ENCODE measurements at places on chromosomes 5 and 9.

DNA sequence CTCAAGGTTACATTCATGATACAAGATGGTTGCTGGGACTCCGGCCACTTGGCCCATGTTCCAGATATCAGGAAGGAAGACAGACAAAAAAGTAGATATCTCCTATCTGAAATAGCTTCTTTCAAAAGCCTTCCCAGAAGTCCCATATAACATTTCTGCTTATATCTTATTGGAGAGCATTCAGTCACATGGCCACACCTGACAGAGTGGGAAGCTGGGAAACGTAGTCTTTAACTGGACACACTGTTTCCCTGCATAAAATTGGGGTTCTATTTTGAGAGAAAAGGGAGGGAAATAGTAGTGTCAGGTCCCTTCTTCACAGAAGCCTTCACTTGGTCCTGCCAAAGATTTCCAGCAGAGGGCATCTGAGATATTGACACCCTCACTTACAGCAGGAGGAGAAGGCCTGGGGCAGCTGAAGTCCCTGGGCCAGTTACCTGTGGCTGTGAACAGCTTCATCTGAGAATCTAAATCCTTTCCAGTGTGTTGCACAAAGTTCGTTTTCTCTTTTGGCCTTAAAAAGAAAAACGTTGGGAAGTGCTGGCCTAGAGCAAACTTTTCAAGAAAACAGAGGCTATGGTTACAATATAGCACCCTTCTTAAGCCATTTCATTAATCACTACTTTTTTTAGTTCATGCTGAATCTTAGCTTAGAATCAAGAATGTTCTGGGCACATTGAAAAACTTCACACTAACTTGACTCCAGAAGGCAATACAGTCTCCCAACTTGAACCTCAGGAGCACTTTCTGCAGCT, 33.5 kb downstream of the SPEF2 start:
- DNase-seq = peak; percentile 58

GRCh38 chr5:144318011-144318410, 147.3 kb downstream of the KCTD16 start:
- no peak for DNase-seq

DNA sequence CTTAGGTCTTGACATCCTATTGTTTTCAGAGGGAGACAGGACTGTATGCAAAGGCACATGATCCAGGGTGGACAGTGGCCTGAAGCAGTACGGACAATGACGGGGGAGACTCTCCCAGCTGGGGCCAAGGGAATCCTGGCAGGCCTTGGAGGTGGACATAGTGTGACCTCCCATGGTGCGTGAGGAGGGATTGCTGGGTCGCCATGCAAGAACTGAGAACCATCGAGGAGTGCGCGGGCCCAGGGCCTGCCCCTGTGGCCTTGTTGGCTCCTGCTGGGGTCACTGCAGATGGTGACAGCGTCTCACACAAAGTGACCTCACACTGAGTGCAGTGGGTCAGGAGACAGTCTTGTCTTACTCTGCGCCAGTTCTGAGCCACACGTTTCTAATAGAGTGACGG, 192.4 kb downstream of the GADD45G start:
- DNase-seq = no peak

DNA sequence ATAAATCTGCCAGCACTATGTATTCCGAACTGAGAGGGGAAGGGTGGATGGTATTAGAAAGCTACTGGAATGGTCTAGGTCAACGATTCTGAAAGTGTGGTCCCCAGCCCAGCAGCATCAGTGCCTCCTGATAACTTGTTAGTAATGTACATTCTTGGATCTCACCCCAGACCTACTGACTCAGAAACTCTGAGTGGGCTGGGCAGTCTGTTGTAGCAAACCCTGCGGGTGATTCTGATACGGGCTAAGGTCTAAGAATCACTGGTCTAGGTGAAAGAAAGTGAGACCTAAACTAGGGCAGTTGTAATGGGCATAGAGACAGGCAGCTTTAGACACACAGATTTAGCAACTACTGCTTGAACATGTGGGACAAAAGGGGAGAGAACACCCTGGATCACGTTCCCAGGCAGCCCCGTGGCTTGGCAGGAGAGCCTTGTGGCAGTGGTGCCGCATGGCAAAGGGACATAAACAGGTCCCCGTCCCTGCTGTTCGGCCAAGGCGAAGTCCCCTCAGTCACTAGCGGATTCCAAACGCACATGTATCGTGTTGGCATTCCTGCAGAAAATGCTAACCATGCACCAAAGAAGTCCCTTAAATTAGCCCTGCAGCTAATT, 216.3 kb downstream of the TTLL11 start:
- DNase-seq = no peak

DNA sequence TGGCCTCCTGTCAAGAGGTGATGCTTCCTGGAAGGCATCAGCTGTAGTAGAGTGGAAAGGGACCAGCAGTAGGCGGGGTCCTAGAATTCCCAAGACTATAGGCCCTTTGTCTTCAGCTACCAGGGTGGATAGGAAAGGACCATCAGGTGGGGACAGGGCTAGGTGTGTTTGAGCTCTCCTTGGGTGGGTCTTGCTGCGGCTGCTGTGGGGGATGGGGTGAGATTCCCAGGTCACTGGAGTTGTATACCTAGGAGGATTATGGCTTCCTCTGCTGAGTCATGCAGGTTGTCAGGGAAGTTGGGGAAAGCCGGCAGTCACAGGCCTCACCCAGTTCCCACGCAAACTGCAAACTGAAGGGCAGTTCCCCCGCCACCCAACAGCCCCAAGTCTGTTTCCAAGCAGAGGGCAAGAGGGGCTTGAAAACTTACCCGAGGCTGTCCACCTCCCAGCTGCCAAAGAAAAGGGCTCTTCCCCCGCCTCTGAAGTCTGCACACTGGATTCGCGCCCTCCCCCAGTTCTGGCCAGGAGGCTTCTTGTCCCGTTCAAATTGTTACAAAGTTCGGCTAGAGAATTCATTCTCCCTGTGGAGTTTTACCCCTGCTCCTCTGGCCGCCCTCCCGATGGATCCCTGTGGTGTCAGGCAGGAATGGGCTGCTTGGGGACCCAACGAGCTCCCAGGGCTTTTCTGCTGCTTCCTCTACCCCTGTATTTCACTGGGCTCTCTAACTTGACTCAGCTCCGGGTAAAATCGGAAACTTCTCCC, 23.0 kb upstream of the ECM2 start:
- no peak for DNase-seq

DNA sequence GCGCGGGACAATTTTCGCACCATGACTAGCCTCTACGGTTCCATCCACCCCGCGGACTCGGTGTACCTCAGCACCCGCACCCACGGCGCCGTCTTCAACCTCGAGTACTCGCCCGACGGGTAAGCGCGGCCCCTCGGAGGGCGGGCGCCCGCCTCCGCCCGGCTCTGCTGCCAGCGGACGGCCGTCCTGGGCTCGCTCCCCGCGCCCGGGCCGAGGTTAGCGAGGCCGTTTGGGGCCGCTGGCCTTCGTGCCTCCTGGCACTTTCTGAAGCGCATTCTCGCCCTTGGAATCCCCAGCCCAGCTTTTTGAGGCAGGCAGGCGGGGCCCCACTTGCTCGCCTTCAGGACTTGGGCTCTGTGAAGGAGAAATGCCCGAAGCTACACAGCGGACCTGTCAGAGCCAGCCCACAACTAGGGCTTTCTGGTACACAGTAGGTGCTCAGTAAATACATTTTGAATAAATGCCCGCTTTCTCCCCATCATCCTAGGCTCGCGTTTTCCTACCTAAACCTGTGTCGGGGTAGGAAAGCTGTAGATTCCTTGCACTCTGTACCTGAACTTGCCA, 772 bp downstream of the DCAF10 start:
- peak; percentile 23 for DNase-seq

- DNase-seq = no peak
Measured at GRCh38 chr5:96344678-96345577, 88.1 kb downstream of the PCSK1 start.

DNA sequence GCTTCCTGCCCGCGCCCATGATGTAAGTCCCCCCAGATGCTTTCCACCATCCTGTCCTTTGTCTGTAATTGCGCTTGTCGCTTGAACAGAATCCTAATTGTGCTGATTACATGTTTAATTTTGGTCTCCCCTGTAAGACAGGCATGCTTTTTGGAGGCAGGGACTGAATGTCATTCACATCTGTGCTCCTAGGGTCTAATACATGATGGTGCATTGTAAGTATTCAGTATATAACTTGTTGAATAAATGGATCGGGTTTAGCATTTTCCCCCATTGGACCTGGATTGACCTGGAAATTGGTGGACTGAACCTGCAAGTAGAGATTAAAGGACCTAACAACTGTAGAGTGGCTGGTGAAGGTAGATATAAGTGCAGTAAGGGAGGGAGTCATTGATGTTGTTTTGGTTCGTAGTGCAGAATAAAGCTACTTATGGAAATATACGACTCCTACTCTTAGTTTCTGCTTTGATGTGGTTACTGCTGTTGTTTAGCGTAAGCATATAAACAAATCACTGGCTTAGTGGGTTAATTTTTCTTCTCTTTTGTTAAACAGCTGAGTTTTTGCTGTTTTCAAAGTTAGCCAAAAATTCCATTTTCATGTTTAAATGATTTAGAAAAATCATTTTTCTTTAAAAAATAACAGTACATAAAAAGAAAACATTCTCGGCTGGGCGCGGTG, 57.3 kb downstream of the TRIO start:
- DNase-seq = no peak

DNA sequence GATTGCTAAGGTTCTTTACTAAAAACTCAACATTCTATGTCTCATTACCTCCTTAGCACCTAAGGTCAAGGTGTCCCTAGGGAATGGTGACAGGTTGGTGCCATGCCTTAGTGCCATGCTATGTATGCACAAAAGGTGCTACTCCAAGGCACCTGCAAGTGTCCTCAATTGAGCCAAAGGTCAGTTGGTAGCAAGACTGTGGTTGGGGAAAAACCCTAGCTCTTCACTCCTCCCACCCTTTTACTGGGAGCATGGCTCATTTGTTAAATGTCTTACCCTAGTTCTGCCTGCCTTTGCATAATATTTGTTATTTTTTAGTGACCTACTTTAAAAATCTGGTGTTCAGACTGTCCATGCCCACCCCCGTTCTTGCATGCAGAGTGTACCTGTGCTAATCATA, 17.0 kb downstream of the ACO1 start:
- no peak for DNase-seq

- DNase-seq = no peak
Measured at GRCh38 chr5:135232958-135233357, 166.1 kb downstream of the MACROH2A1 start.

- DNase-seq = no peak
Measured at GRCh38 chr9:2116073-2116472, 100.9 kb downstream of the SMARCA2 start.

GRCh38 chr9:114282926-114283325, 40.0 kb upstream of the ORM1 start:
- no peak for DNase-seq
